GM12864 (cell line): ENCODE measurements at places on chromosomes 5 and 9.

DNA sequence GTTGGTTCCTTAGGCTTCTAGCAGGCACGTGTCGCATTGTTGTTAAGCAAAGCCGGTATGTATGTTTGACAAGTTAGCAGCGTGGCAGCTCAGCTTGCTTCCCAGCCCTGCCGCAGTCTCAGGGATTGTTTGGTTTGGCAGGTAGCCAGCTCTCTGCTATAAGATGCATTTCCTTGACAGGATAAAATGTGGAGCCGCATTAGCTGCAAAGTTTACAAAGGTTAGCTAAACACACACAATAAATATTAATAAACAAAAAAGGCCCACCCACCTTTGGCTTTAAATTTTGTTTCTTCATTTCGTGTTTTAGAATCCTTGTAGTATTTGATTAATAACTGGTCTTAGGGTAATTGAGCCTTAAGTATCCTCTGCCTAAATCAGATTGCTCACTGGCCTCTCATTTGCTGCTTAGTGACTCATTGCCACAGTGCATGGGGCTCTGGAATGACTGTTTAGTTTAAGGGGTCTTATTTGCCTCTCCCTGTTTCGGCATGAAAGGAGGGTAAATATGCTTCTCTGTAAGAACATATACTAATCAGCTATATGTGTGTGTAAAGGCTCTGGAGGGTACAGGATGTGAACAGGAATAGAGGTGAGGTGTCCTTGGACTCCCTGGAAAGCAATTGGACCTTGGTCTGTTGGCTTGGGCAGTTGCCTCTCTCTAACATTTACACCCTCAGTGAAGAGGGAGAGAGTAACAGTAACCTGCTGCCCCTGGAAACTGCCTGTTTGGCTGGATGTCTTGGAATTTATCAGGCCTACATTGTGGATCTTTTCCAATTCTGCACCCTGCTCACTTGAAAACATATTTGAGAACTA lies 122.0 kb downstream of the GDNF start:
- DNase-seq, result no peak

GRCh38 chr5:178107756-178108310 lies 5.5 kb upstream of the N4BP3 start:
- no peak for DNase-seq

DNA sequence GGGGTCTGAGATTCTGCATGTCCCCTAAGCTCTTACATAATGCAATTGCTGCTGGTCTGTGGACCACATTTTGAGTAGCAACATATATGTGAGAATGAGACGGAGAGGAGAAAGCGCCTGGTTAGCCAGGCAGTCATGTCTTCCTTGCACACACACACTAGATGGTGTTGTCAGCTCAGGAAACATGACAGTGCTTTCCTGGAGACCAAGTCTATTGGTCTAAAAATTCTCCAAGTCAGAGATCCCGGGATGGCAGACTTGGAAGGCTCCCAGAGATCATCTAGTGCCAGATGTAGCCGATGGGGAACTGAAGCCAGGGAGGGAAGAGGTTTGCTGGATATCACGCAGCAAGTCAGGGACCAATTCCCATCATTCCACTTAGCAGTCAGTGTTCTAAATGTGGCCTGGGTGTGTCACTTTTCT lies 53.4 kb downstream of the GALNT12 start:
- DNase-seq, result no peak

- DNase-seq, result no peak
Observed at GRCh38 chr5:125703616-125704015, 719.6 kb upstream of the GRAMD2B start.

- no peak for DNase-seq
Observed at GRCh38 chr9:126927419-126927818, 12.8 kb downstream of the RALGPS1 start.

DNA sequence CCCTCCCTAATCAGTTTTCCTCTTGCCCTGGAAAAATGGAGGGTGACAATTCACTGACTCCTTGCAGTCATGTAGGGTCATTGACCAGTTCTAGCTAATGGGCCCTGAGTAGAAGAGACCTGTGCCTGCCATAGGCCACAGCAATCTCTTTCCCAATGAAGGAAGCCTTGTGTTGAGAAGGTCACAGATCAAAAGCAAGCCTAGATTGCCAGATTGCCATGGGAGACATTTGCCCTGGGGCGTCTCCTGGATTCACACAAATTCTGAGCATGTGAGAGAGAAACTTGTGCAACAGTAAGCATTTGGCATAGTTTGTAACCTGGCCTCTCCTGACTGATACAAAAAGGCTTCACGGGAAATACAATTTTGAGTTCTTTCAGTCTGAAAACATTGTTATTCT lies 148.0 kb downstream of the NUDT12 start:
- no peak for DNase-seq

DNA sequence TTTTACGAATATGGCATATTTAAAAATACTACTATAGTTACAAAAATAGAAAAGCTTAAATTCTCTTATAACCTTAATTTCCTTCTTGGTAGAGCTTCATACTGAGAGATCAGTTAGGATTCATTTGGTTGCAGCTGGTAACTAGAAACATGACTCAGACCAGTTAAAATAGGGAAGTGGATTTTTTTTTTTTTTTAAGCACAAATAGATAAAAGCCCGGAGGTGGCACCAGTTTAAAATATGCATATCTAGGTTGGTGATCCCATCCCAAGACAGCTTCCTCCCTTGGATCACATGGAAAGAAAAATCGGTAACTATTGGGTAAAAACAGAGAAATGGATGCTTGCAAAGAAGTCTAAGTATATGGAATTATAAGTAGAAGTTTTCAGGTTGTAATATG lies 1634.3 kb downstream of the MAT2B start:
- DNase-seq, result no peak

GRCh38 chr5:178590141-178590923 lies at the start of gene COL23A1:
TSS of gene COL23A1 (minus strand) at chr5:178590393.
- no peak for DNase-seq

DNA sequence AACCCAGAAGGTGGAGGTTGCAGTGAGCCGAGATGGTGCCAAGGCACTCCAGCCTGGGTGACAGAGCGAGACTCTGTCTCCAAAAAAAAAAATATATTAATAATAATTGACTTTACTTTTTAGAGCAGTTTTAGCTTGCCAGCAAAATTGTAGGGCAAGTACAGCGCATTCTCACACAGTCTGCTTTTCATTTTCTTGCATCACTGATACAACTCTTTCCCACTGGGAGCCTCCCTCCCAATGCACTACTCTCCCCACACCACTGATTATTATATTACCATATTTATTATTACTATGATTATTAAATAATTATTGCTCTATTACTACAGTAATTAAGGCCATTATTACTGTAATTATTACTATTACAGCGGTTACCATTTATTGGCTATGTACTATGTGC lies 212.8 kb downstream of the GNA14 start:
- DNase-seq, result no peak

GRCh38 chr9:123678038-123678877 lies 251.7 kb downstream of the DENND1A start:
- no peak for DNase-seq

- DNase-seq, result no peak
Observed at GRCh38 chr5:73267766-73268435, 94.9 kb downstream of the TMEM174 start.

GRCh38 chr5:54956922-54957321 lies 28.5 kb downstream of the ESM1 start:
- DNase-seq, result no peak

GRCh38 chr5:106481374-106481773 lies 1189.4 kb downstream of the EFNA5 start:
- DNase-seq, result no peak

DNA sequence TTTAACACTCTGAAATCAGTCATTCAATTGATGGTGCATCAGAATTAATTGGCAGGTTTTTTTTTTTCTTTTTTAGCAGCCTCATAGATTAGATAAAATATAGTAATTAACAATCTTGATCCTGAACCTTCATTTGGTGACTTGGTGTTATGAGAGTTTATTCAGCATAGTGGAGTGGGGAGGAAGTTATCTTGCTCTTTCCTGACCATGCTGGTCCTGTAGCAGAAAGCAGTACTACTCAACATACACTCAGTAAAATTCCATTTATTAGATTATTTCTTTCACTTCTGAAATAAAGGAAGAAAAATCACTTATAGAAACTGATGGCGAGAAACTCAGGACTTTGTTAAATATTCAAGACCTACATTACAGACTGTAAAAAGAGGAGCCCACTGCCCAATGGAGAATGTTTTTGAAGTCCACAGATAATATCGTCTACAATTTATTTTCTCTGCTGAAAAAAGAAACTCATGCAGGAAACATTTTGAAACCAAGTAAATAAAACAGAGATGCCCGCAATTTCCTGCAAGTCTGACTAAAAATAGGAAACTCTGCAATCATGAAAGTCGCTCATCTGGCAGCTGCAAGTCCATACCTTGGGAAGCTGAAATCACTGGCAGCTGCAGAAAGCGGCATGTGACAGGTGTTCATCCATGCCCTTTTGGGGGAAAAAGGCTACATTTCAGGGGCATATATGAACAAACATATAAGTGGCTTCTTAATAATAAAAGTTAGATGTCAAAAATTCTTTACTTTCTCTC lies 233.2 kb upstream of the RFX3 start:
- DNase-seq, result no peak

DNA sequence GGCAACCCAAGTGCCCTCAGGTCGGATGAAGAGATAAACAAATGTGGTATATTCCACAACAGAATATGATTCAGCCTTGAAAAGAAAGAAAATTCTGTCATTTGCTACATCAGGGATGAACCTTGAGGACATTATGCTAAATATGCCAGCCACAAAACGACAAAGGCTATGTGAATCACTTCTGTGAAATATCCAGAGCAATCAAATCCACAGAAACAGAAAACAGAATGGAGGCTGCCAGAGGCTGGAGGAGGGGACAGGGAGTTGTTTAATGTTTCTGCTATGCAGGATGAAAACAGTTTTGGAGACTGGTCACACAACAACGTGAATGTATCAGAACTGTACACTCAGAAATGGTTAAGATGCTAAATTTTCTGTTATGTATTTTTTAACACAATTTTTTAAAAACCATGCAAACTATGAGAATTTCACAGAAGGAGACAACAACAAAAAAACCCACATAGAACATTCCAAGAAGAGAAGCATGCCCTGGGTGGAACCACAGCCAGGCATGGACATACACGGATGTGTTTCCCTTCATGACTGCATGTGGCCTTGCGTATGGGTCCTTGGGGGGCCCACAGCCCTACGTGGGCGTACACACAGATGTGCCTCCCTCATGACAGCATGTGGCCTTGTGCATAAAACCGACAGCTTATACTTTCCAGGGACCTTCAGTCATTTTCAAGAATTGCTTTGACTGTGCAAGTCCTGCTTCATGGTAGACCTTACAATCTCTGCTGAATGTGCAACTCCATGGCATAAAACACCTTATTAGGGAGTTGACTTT lies 146.7 kb downstream of the ROR2 start:
- DNase-seq, result no peak

- DNase-seq, result no peak
Observed at GRCh38 chr9:126615791-126616447, 2.2 kb downstream of the LMX1B start.

DNA sequence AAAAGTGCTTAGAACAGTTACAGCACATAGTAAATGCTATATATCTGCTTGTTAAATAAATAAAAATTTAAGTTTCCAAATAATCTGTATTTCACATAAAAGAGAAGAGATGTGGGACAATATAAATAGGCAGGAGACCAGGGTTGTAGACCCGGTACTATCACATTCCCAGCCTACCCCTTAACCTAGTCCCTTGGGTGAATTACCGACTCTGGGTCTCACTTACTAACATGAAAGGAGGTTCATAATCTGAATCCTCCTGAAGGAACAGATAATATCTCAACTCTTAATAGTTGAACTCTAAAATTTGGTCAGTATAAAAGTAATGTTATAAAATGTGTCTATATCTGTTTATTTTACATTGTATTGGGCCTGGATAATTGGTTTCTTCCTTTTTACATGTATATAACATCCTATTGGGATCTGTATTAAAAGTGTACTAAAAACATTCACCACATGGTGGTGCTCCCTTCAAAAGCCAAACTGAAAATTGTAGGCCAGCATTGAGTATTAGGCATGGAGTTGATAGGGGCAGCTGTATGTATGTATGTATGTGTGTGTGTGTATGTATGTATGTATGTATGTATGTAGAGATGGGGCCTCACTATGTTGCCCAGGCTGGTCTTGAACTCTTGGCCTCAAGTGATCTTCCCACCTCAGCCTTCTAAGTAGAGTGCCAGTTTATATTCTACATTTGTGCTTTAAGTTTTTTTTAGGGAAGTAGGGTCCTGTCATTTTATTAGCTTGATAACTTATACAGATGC lies 64.2 kb upstream of the ABL1 start:
- DNase-seq, result peak; percentile 34

DNA sequence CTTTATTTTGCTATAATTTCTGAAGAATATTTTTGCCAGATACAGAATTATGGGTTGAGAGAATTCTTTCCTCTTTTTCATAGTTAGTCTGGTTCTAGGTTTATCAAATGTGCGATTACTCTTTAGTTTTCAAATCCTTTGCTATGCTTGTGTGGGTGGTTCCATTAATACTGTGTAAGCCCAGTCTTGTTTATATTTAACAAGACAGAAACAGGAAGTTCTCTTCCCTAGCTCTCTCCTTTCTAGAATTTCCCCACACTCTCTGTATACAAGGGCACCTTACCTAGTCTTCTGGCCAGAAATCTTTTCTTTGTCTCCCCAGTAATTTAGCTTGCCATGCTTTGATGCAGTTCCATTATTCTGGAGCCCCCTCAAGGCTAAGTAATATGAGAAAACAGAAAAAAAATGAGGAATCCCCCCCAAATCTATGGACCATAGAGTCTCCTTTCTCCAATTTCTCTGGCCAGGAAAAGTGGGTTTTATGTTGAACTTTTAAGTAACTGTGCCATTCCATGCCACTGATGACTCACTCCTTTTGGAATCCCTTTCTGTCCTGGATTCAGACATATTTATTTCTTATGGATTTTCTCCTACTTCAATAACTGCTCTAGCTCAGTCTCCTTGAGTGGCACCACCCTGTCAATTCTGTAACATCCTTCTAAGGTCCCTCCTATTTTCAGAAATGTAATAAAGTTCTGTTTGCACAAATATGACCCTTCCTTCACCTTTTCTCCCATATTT lies 1714.1 kb downstream of the EFNA5 start:
- no peak for DNase-seq

GRCh38 chr5:170861917-170862766 lies at the start of gene RANBP17:
TSS of gene RANBP17 (plus strand) at chr5:170862018.
- no peak for DNase-seq

DNA sequence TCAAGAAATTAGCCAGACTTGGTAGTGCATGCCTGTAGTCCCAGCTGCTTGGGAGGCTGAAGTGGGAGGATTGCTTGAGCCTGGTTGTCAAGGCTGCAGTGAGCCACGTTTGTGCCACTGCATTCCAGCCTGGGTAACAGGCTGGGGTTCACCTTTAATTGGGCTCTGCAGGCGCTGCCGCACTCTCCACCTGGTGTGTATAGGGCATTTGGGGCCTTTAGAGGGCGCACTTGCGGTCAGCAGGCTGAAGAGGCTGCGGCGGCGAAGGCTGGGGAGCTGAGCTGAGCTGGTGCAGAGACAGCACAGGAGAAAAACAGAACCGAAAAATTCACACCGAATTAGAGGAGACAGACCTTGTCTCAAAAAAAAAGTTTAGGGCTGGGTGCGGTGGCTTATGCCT lies 31.2 kb downstream of the CDK7 start:
- no peak for DNase-seq

GRCh38 chr5:143397302-143398052 lies 6.0 kb downstream of the NR3C1 start:
- no peak for DNase-seq

- no peak for DNase-seq
Observed at GRCh38 chr9:81028504-81028903, 660.8 kb downstream of the TLE1 start.

- DNase-seq, result no peak
Observed at GRCh38 chr9:110538647-110539041, 40.9 kb downstream of the SVEP1 start.
